Tibial artery (tissue), 4 donors: ENCODE measurements at places on chromosomes 2 and 18.

DNA sequence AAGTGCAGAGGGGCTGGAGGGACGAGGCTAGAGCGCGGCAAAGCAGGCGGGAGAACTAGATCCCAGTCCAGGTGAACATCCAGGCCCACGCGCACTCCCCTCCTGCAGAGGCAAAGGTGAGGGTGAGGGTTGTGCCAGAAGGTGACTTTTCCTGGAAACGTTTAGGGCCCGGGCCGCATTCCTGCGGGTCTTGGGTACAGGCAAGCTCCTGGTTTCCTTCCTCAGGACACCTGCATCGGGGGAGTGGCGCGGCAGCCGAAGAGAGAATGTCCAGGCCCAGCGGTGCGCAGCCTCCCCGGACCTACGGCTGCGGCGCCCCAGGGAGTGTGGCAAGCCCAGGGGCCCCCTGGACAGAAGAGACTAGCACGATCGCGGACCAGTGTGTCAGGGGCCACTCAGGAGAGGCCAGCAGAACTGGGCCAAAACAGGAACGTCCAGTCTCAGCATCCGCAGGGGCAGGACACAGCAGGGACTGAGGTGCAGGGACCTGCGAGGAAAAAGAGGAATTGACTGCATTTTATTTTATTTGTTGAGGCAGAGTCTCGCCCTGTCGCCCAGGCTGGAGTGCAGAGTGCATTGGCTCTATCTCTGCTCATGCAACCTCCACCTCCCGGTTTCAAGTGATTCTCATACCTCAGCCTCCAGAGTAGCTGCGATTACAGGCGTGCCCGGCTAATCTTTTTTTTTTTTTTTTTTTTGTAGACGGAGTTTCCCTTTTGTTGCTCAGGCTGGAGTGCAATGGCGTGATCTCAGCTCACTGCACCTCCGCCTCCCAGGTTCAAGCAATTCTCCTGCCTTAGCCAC lies 8.7 kb upstream of the IMPA2 start:
- no peak for DNase-seq

- DNase-seq, result no peak
These were observed 36.8 kb downstream of the LAMA3 start for GRCh38 chr18:23725827-23726661.

- no peak for DNase-seq
These were observed 393.7 kb upstream of the FANCL start for GRCh38 chr2:58634653-58635370.

GRCh38 chr2:37615804-37616676 lies 55.4 kb downstream of the CDC42EP3 start:
- peak; percentile 77 for DNase-seq

- peak; percentile 78 for DNase-seq
These were observed at the start of gene ZSWIM2 for GRCh38 chr2:186848873-186849578. ZSWIM2 (minus strand) TSS chr2:186849170; CDS start chr2:186849130, 40 bp downstream.

DNA sequence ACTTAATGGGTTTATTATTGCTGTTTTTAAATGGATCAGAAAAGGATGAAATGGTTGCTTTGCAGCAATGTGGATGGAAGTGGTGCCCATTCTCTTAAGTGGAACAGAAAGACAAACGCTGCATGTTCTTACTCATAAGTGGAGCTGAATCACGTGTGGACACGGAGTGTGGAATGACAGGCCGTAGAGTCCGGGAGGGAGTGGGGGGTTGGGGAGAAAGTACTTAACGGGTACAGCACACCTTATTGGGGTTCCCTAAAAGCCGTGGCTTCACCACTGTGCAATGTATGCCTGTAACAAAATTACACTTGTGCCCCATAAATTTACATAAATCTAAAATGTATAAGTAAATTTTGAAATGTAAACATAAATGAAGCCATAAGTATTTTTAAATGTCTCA lies 64.0 kb upstream of the CTDP1 start:
- no peak for DNase-seq

DNA sequence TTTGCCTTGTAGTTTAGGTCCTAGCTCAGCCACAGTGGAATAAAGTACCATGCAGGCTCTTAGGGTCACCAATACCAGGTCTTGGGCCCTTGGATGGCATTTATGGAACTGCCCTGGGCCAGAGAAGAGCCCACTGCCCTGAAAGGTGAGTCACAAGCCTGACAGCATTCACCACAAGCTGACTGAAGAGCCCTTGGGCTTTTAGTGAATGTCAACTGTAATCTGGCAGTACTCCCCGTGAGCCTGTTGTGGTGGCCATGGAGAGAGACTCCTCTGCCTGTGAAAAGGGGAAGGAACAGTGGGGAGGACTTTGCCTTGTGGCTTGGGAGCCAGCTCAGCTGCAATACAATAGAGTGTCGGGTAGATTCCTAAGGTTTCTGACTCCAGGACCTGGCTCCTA lies 1389.7 kb downstream of the DSC3 start:
- no peak for DNase-seq

GRCh38 chr18:3703732-3704176 lies 253.8 kb downstream of the TGIF1 start:
- DNase-seq, result peak; percentile 57

DNA sequence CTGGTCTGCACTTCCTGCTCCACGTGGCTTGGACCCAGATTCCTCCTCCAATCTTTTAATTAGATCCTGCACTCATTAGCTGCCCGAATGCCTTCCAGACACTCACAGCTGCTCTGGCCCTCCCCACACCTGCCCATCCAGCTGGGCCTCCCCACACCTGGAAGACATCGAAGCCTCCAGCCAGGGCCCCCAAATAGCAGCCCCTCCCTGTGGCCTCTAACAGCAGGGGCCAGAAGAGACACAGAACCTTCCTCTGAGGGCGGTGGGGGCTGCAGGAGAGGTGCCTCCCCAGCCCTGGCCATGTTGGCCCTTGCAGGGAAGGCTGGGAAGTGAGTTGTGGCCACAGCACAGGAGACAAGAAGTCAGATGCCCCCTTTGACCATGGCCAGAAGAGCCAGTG lies 252.8 kb downstream of the DYSF start:
- no peak for DNase-seq

DNA sequence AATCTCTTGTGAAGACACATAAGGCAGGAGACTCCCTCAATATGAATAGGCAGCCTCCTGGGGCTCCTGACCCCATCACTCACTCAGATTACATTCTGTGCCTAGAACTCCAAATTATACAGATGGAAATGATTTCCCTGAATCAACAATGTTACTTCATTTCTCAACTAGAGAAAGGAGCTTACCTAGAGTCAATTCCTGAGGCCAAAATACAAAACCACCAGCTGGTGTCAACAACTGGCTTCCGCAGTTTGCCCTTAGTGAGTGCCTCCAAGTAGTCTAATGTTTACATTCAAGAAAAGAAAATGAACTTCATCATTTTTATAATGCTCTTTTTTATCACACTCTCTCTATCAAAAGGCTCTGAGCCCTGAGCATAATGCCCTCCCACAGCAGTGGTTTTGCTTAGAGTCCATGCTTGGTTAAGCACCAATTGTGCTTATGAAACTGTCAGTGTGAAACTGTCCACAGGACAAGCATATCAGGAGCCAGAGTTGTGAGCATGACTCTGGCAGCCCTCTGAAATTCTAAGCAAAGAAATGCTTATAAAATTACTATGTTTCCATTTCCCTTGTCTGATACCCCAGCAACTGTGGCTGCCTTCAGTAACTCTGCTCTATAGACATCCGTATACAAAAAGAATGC lies 305.7 kb upstream of the PKDCC start:
- no peak for DNase-seq

GRCh38 chr2:162890690-162891311 lies 52.2 kb upstream of the KCNH7 start:
- DNase-seq, result no peak

- peak; percentile 10 for DNase-seq
These were observed 20.8 kb upstream of the TNS1 start for GRCh38 chr2:218023636-218024035.

GRCh38 chr2:145909766-145910165 lies 1389.8 kb upstream of the ZEB2 start:
- DNase-seq, result no peak

GRCh38 chr2:224395620-224396390 lies 6.1 kb downstream of the FAM124B start:
- DNase-seq, result no peak

DNA sequence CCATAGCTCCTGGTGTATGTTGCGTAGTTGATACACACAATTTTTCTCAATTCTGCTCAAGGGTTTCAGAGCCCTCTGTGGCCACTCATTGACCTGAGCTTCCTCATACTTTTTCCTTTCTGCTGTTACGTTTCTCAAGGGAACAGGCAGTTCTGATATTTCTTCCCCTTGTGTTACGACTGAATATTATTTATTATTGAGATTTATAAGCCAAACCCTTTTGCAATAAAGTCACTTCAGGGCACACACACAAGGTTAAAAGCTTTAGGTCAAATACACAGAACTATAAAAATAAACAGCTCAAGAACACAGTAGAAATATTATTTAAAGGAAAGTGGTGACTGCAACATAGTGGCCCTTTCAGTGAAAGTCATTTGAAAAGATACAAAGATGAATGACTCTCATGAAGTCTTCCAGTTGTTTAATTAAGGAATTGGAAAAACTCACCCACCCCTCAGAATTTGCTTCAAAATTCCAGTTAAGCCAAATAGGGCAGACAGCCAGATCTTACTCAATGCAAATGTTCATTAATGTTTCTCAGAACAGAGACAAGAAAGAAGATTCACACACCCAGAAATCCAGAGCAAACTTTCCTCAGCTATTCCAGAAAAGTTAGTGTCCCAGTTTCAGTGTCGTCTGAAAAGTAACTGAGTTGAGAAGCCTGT lies 179.7 kb downstream of the TRIB2 start:
- no peak for DNase-seq

DNA sequence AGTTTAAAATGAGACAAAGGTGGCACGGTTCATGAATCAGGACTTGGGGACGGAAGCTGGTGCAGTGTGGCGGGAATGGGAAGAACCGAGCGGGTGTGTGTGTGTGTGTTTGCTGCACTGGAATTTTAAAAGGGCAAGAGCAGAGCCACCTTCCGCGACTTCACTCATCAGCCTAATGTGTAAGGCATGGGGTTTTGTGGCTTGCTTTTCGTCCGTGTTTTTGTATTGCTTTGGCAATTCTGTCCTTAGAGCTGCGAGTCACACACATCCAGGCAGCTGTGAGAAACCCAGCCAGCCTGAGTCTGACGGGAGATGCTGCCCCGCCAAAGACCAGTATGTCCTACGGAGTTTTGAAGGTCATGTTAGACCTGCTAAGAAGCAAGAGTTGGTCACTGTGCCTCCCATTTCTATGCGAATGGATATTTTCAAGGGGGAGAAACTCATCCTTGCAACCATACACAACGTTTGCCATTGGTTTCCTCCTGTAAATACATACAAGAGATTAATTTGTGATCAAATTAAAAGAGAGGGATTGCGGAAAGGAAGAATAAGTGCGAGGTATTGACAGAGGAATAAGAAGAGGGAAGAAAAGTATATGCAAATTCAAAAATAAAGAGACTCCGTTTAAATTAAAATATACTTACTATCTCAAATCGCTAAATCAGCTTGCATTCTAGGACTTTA lies 665 bp upstream of the CACNB4 start:
- peak; percentile 28 for DNase-seq

- no peak for DNase-seq
These were observed 242.9 kb upstream of the GYPC start for GRCh38 chr2:126413079-126413478.

DNA sequence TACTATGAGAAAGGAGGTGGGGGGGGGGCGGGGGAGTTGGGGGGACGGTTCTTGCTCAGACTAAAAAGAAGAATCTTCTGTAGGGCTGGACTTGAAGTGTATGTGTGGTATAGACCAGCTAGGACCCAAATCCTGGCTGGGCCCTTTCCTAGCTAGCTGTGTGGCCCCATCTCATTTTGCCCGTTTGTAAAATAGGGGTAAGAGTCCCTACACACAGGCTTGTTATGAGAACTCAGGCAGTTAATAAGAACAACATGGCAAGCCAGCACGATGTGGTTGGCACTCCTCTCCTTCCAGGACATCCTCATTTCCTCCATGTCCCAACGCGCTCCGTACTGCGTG lies 1.1 kb downstream of the EVA1A start:
- no peak for DNase-seq

GRCh38 chr2:74876081-74876886 lies 42.4 kb downstream of the HK2 start:
- DNase-seq, result no peak

GRCh38 chr2:144663207-144663606 lies 143.3 kb upstream of the ZEB2 start:
- DNase-seq, result no peak

GRCh38 chr2:134855709-134856108 lies 17.3 kb downstream of the ACMSD start:
- no peak for DNase-seq

GRCh38 chr18:59787998-59788790 lies 91.0 kb upstream of the CCBE1 start:
- DNase-seq, result no peak

DNA sequence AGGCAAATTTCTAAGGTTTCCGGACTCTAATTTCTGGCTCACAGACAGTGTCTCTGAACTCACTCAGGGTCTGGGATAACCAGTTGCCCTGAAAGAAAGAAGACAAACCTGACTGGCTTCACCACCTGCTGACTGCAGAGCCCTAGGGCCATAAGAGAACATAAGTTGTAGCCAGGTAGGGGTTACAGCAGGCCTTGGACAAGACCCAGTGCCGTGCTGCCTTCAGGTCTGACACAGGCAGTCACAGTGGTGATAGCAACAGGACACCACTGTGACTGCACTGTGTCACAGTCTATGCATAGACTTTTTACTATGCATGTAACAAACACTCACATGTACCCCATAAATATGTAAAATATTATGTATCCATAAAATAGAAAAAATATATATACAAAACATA lies 508.5 kb downstream of the PID1 start:
- DNase-seq, result no peak
